Left lung (tissue), 14 donors: ENCODE measurements at places on chromosomes 6 and 20. TPM values are rescaled to one million over a fixed set of nuclear protein-coding genes. Genes with fewer than 3 reads are reported as not detected.

DNA sequence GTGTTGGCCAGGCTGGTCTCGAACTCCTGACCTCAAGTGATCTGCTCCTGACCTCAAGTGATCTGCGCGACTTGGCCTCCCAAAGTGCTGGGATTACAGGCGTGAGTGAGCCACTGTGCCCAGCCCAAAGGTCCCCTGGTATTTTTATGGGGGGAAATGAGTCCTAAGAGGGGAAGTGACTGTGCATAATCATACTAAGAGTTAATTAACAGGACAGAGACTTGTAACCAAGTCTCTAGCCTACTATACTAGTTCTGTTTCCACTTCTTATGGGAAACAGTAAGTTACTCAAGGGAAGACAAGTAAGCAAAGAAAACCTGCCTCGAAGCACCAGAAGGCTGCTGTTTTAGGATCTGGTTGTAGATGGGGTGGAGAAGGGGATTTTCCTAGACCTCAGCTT is 27.9 kb downstream of the TCF15 start:
- no peak for DNase-seq
- H3K4me1 ChIP-seq, result no peaks in the 10 kb centered on the region
- no peaks in the 10 kb centered on the region for H3K36me3 ChIP-seq
- H3K27ac ChIP-seq, result no peak overlapping the region
- no peak overlapping the region for H3K4me3 ChIP-seq

Gene TBC1D22B
- 12.4 TPM for total RNA-seq

DNA sequence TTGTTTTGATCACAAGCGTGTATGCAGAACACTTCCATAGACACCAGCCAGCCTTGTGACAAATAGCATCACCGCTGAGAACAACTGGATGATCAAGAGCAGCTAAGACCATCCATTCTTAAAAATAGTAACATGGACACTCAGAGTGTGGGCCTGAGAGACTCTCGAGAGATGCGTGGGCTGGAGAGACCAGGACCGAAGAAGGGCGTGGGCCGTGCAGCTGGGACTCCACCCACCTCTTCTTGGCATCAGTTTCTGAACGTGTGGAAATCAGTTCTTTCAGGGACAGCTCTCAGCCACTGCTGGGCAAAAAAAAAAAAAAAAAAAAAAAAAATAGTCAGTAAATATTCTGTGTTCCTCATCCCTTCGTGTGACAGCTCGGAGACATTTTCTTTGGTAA is 314.5 kb upstream of the CDH4 start:
- H3K4me1 ChIP-seq, result no peaks in the 10 kb centered on the region
- no peaks in the 10 kb centered on the region for H3K27me3 ChIP-seq
- H3K27ac ChIP-seq, result no peak overlapping the region

DNA sequence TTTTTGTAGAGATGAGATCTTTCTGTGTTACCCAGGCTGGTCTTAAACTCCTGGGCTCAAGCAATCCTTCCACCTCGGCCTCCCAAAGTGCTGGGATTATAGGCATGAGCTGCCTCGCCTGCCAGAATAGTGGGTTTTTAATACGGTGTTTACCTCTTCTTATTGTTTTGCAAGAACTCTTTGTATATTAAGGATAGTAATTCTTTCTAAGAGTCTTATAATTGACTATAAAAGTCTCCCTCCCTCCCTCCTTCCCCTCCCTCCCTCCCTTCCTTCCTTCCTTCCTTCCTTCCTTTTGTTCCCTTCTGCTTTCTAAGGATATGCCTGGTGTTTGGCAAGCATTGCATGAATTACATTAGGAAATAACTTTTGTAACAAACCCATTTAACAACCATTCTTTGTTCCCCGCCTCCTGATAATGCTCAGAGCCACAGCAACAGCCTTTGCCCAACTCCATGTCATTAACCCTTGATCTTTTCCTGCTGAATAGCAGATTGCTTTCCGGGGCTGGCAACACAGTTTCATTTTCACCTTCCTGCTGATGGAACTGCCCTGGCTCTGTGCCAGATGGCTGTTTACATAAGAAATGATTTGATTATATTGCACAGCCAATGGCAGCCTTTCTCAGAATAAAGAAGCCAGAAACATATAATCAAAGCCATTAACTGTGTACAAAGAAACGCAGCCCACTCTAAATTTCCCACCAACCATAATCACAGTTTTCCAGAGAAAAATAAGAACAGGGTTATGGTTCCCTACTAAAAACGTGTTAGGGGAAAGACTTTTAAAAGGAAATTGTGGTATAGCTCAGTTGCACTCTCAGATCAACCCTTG is 143.7 kb upstream of the PTPN1 start:
- H3K27me3 ChIP-seq, result no peaks in the 10 kb centered on the region
- no peak for DNase-seq
- no peaks in the 10 kb centered on the region for H3K36me3 ChIP-seq
- H3K4me1 ChIP-seq, result peaks cover 17% of the 10 kb centered on the region

GRCh38 chr20:33013701-33014326 is 6.3 kb downstream of the BPIFB2 start:
- no peaks in the 10 kb centered on the region for H3K36me3 ChIP-seq
- DNase-seq, result no peak
- no peak overlapping the region for H3K4me3 ChIP-seq
- H3K27ac ChIP-seq, result no peak overlapping the region

Gene TREM2
- total RNA-seq, result 16.2 TPM

DNA sequence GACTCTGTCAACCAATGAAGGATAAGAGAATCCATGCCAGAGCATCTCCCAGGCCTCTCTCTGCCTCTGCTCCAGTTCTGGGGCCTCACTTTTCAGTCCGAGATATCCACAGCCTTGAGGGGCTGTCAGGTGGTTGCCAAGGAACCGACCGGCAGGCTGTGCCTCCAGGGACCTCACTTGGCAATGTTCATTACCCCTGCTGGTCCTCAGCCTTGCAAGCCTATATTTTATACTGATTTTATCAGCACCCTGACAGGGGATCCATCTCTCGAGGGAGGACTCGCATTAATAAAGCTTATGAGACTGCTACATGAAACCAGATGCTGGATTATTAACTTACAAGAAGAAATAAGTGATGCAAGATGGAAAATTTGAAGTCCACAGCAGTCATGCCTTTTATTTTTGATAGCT is 39.9 kb downstream of the TMC2 start:
- H3K36me3 ChIP-seq, result no peaks in the 10 kb centered on the region
- no peak for DNase-seq
- no peak overlapping the region for H3K27ac ChIP-seq
